Naive thymus-derived CD8-positive, alpha-beta T cell (primary cell): ENCODE measurements at places on chromosomes 6 and 20. TPM values are rescaled to one million over a fixed set of nuclear protein-coding genes. Genes with fewer than 3 reads are reported as not detected.

DNA sequence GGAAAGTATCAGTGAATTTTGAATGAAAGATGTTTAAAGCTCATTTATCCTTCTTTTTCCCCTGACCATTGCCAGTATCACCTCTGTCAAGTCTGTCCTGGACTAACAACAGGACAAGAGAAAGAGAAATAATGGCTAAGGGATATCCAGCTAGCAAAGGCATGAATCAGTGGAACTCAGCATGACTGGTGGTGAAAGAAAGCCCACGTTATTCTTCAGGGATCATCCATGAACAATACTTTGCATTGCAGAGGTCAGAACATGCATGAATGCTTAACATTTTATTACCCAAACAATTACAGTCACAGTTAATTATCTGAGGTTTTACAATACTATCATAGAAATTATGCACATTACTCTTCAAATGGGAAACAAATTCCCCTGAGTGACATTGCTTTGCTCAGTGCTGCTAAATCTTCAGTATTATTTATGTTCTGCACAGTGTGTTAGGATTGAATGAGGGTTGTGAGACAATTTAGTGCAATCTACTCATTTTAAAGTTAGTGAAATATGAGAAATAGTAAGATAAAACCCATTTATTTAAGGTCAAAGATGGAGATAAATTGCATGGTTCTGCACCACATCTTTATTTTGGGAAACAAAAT, 350.7 kb downstream of the KHDRBS2 start:
- no peak overlapping the region for H3K27ac ChIP-seq
- H3K36me3 ChIP-seq, result no peaks in the 10 kb centered on the region
- H3K4me3 ChIP-seq, result no peak overlapping the region
- DNase-seq, result no peak

GRCh38 chr6:36908747-36909146, 23.0 kb downstream of the C6orf89 start:
- no peak overlapping the region for H3K27ac ChIP-seq
- no peak overlapping the region for H3K4me3 ChIP-seq
- no peaks in the 10 kb centered on the region for H3K36me3 ChIP-seq
- peaks cover 37% of the 10 kb centered on the region for H3K4me1 ChIP-seq
- no peak for DNase-seq

Gene NMBR
- polyA plus RNA-seq, result not detected

GRCh38 chr20:63835021-63835858, 4.2 kb upstream of the ZBTB46 start:
- peaks cover 14% of the 10 kb centered on the region for H3K27me3 ChIP-seq
- H3K4me3 ChIP-seq, result no peak overlapping the region
- H3K27ac ChIP-seq, result no peak overlapping the region
- no peaks in the 10 kb centered on the region for H3K4me1 ChIP-seq

Gene ADGB
- polyA plus RNA-seq, result not detected

- no peak overlapping the region for H3K4me3 ChIP-seq
- H3K36me3 ChIP-seq, result no peaks in the 10 kb centered on the region
- no peaks in the 10 kb centered on the region for H3K4me1 ChIP-seq
- no peak for DNase-seq
- no peaks in the 10 kb centered on the region for H3K27me3 ChIP-seq
Observed at GRCh38 chr6:161959072-161959471, 685.2 kb upstream of the AGPAT4 start.

- peaks cover 5% of the 10 kb centered on the region for H3K27me3 ChIP-seq
- H3K4me1 ChIP-seq, result peaks cover 22% of the 10 kb centered on the region
- no peak for DNase-seq
- no peak overlapping the region for H3K4me3 ChIP-seq
- no peak overlapping the region for H3K27ac ChIP-seq
Observed at GRCh38 chr6:87912102-87912501, 135.5 kb upstream of the SPACA1 start.

Gene TRAPPC3L
- not detected for polyA plus RNA-seq

Gene MUCL3
- not detected for polyA plus RNA-seq
